Activated naive CD4-positive, alpha-beta T cell treated with Interleukin-2 at 50 U/mL for 16 hours (primary cell): ENCODE measurements at places on chromosomes 7 and 10.

DNA sequence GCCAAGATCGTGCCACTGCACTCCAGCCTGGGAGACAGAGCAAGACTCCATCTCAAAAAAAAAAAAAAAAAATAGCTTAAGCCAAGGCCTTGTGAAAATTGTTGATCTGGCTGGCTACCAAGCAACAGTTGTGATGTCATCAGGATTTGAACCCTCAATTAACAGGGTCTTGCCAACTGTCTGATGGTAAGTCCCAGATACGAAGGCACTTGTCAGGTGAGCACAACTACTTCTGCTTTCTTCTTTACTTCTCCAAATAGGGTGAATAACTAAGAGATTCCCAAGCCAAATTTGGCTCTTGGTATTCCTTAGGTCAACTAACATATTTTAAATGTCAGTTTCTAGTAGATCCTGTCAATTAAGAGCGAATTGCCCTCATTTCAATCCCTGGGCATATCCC is 47.4 kb downstream of the ANKRD61 start:
- DNase-seq = no peak

GRCh38 chr10:16944402-16944801 is 127.2 kb upstream of the RSU1 start:
- no peak for DNase-seq

DNA sequence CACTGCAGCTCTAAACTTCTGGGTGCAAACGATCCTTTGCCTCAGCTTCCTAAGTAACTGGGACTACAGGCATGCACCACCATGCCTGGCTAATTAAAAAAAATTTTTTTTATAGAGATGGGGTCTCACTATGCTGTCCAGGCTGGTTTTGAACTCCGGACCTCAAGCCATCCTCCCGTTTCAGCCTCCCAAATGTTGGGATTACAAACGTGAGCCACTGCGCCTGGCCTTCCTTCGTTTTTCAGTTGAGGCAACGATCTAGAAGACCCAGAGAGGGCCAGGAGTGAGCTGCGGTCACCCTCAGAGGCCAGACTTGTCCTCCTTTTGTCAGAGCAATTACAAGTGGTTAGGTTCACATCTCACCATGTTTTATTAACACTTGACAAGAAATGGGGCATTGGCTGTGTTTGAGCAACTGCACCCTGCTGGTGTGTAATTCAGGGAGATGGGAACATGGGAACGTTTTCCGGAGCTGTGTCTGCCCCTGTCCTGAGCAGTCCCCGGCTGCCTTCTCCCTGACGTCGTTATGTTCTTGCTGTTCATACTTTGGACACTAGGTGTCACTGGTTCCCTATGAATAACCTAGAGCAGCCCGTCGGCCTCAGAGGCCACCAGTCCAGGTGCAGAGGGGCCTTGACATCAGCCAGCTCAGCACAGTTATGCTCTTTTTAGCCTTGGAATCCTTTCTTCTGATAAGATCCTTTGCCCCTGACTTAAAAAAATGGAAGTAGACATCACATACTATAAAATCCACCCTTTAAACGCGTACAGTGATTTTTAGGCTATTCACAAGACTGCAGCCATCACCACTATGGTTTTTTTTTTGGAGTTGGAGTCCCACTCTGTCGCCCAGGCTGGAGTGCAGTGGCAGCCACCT is 375.0 kb downstream of the TYW1 start:
- DNase-seq = peak; percentile 32

DNA sequence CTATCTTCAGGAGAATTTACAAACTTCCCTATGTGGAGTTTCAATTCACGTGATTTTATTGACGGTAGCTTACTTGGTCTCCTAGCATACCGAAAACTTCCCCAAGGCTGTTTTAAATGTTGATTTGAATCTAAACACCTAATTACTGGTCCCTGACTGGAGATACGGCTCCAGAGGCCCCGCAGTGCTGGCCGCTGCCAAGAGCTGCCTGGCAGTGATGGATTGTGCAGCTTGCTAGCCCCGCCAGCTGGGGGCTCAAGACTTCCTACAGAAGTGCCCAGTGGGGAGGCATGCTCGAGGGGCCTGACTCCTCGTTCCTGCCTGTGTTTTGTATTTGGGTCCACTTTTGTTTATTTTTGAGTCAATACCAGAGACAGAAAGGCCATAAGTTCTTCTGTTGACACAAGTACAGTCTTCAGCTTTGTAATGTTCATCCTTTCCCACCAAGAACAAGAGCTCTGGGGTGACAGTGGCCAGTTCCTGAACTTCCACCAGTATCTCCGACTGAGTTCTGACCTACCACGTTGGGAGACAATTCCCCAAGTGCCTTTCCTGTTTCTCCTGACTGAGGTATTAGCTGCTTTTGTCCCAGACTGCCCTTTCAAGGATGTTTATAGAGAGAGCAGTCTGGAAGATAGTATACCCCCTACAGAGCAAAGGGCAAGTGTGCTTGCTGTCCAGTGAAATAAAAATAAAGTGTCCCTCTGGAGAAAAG is 80.7 kb upstream of the CXCL12 start:
- no peak for DNase-seq

- DNase-seq = no peak
These were observed 51.4 kb downstream of the RBM20 start for GRCh38 chr10:110695539-110695886.

GRCh38 chr10:130607366-130607765 is 471.2 kb downstream of the GLRX3 start:
- no peak for DNase-seq

- no peak for DNase-seq
These were observed 42.2 kb downstream of the AHR start for GRCh38 chr7:17340655-17341054.

GRCh38 chr7:25954395-25954794 is 197.6 kb upstream of the NFE2L3 start:
- DNase-seq = no peak

- DNase-seq = no peak
These were observed 558 bp downstream of the TCTN3 start for GRCh38 chr10:95693071-95693667.

GRCh38 chr7:33395340-33395739 is 266.0 kb downstream of the BBS9 start:
- no peak for DNase-seq

GRCh38 chr7:6320791-6321190 is 48.4 kb upstream of the CYTH3 start:
- no peak for DNase-seq

DNA sequence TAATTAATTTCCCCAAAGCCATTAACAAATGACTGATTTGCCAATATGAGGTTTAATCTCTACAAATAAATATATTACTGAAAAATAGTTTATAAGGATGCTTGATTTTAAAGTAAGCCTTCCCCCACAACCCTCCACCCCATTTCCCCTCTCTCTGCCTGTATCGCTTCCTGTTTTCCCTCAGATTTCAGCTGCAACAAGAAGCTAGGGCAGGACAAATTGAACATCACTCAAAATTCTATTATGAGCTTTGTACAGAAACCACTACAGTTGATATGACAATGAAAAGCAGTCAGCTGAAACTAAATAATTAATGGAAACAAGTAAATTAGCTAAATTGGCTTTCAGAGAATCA is 109.0 kb upstream of the SP4 start:
- DNase-seq = no peak

DNA sequence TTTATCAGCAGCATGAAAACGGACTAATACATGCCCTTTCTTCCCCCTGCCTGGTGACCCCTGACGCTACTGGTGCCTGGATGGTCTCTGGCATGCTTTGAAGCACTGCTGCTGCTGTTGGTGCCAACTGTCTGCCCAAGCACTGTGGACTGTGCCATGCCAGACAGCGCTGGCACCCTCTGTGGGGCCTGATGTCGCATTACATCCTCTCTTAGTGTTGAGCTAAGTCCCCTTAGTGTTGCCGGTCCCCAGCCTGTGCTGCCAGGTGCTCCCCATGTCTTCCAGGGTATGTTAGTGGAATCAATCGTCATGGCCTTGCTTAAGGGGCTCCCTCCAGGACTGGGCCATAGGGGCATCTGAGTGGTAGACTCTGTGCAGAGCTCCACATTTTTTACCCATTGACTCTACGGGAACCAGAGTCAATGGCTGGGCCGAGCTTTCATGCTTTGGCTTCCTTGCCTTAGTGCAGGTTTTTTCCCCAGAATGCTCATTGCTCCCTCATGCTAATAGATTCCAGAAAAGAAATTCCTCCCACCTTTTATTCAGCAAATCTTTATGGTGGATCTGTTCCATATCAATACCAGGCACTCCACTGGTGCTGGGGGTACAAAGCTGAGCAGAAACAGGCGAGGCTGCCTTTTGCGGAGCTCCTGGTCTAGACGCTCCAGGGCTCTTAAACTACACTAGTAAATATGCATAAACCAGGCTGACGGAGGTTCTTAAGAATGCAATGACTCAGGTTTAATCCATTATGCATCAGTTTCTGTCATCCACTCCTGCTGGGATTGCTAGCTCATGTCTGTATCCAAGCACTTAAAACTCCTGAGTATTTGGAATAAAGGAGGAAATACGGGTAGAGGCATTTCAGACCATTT is 21.8 kb upstream of the MRC1 start:
- no peak for DNase-seq

GRCh38 chr10:52198540-52198939 is 115.5 kb upstream of the DKK1 start:
- no peak for DNase-seq
